ENCODE measurements at places on chromosomes 3 and 15.

DNA sequence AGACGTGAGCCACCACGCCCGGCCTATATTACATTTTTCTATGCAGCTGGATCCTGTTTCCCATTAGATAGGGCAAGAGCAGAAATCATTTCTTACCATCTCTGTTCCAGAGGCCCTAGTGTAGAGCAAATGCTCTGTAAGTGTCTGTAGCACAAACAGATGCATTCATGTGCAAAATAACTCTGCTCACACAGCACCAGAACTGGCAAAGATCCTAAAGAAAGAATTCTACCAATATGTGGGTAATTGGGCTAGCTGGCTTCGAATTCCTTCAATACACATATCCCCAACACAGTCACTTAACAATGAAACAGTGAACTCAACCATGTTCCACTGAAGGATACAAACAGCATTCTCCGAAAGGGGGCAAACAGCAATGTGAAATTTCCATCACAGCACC is 32.7 kb upstream of the DCUN1D1 start:
- no peak for DNase-seq

DNA sequence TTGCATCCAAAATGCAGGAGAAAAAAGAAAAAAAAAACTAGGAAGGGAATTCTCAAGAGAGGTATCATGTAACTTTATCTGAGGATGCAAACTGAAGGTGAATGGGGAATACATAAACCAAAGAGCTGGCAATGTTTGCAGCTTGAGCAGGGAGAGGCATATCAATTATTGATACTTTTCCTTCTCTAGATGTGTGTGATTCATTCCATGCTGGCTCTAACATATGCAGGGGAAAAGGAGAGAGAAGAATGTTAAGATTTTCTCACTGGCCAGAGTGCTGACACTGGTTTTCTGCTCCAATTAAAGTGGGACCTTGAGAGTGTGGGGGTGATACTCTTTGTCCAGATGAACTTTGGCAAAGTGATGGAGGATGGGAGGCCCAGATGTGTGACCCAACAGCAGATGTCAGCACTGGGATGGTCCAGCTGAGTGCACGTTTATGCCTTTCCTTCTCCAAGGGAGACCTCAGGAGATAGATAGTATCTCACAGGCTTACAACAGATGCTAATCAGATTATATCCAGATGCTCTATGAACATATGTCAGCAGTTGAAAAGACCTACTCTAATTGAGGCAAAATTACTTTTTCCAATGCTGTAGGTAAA is 50.0 kb upstream of the PSMD6 start:
- DNase-seq, result no peak

DNA sequence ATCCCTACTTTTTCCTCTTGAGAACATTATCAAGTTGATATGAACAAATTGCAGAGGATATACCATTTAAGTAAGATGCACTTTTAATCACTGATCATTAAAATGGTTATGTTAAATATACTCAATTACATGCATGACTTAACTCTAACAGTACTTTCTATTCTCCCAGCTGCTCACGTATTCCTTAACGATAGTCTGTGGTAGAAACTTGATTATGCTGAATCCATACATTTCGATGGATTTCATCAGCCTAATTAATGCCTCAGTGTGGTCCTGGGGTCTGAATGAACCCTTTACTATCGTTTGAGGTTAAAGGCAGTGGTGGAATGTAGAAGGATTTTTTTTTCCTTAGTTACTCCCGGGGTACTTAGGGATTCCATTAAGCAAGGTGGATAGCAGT is 18.6 kb downstream of the SOX2 start:
- no peak for DNase-seq

DNA sequence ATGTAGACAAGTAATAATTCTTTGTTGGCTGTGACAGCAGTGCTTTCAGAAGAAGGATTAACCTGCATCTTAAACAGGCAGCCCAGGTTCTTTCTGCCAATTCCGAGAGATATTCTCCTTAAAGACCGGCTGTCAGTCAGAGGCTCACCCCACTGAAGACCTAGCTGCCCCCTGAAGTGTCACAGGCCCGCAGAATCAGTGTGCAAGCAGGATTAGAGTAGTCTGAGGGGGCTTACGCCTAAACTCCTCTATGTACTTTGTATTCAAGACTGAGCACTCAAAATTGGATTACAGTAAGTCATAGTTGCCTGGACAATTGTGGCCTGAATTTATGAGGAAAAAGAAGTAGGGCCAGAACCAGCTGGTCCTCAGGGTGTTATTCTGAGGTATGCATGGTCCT is 342.9 kb downstream of the CLSTN2 start:
- no peak for DNase-seq

DNA sequence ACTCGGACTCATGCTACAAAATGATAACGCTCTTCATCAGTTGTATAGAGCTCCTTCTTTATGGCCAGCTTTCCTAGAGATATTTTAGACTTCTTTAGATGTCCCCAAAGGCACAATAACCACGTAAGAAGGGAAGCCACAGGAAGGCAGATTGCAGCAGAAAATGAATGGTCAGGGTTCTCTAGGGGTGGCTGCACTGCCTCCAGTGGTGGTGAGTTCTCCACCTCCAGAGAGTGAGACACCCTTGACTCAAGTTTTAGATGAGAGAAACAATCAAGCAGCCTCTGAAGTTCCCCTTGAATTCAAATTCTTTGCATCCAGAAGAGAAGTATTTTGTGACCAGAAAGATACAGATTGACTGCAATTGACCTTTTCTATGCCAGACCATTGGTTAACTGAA is 191.5 kb downstream of the TP63 start:
- DNase-seq, result no peak

DNA sequence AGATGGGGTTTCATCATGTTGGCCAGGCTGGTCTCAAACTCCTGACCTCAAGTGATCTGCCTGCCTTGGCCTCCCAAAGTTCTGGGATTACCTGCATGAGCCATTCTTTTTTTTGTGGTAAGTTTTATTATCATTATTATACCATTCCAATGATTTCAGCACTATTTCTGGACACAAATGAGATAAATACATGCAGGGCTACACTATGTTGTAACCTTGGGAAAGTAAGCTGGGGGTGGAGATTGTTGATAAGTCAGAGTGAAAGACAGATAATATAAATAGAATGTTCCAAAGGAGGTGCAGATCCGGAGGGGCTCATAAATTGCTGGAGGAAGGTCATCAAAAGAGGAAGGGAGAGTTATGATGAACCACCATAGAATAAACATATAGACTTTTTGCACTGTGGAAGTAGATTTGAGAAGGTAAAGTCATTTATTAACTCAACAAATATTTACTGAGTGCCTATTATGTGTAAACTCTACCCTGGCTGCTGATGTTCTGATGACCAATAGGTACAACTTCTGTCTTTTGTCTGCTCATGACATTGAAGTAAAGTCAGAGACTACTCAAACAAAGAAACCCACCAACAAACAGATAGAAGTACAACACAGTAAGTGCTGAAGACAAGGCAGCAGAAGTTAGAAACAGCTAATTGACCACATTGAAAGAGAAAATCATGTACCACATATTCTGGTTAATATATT is 478.9 kb upstream of the GOLIM4 start:
- no peak for DNase-seq

Measured in CD14-positive monocyte (primary cell).